NCI-H510A (cell line): ENCODE measurements at places on chromosomes 7 and 10.

- no peak for DNase-seq
Observed at GRCh38 chr10:121921238-121921931, 6.4 kb downstream of the ATE1 start.

DNA sequence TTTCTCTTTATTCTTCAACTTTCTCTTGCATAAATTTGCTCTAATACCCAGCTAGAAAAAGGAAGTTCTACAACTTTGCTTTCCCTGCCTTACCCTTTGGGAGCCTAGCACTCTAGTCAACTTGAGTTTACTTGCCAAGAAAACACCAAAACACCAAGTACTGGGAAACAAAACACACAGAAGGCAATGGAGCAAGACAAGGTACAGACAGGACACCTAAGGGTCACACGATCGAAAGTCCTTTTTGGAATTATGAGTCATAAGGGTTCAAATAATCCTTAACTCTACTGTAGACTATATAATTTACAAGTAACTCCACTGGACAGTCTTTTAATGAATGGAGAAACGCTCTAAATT is 42.6 kb upstream of the ANAPC16 start:
- DNase-seq = no peak

- no peak for DNase-seq
Observed at GRCh38 chr7:31408140-31408729, 67.7 kb upstream of the NEUROD6 start.

GRCh38 chr7:137000621-137001020 is 132.2 kb downstream of the CHRM2 start:
- DNase-seq = no peak

DNA sequence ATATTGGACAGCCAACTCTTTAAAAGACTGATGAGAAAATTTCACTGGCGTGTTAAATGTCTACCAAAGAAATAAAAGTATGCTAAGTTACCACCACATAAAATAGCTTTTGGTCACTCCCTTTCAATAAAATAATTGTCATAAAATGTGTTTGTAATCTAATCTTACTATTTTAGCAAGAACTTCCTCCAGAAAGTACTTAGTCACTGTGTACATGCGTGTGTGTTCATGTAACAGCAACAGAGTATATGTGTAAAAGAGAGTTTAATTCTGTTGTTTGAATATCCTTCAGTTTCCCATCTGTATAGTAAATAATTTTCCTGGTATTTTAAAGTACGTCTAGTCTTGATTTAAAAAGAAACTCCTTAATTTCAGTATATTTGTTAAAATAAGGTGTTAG is 35.0 kb upstream of the WASL start:
- no peak for DNase-seq

- DNase-seq = no peak
Observed at GRCh38 chr10:117339979-117340378, 35.3 kb downstream of the PDZD8 start.

DNA sequence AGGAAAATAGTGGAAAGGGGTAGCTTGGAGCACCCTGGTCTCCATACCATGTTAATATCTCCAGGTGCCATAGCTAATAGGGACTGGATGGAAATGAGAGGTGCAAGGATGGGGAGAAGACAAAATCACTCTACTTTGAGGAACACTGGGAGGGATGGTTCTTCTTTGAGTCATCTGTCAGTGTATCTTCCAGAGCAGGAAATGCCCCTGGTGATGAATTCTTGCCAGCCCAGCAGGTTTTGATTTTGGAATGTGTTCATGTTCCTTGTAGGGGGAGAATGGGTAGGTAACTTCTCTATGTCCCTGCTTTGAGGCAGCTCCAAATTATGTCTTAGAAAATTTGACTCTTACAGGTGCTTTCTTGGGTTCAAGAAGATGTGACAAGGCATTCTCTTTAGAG is 177.0 kb upstream of the GLI3 start:
- no peak for DNase-seq

GRCh38 chr10:30671026-30671616 is 41.6 kb upstream of the LYZL2 start:
- no peak for DNase-seq

- DNase-seq = no peak
Observed at GRCh38 chr7:147584771-147585193, 1005.8 kb upstream of the C7orf33 start.

DNA sequence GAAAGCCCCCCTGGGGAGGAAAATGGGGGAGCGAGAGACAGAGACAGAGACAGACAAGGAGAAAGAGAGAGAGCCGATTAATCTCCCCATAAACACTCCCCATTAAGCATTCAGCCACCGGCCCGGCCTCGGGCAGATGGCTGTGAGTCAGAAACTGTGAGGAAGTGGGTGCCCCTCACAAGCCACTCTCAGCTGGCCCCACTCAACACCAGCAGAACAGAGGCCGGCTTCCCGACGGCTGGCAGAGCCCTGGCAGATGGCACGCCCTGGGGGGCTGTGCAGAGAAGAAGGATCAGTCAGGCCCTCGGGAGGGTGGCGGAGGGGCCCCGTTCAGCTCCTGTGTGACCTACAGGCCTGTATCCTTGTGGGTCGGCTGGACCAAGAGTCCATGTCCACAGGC is 41.2 kb downstream of the CAMK2B start:
- no peak for DNase-seq

DNA sequence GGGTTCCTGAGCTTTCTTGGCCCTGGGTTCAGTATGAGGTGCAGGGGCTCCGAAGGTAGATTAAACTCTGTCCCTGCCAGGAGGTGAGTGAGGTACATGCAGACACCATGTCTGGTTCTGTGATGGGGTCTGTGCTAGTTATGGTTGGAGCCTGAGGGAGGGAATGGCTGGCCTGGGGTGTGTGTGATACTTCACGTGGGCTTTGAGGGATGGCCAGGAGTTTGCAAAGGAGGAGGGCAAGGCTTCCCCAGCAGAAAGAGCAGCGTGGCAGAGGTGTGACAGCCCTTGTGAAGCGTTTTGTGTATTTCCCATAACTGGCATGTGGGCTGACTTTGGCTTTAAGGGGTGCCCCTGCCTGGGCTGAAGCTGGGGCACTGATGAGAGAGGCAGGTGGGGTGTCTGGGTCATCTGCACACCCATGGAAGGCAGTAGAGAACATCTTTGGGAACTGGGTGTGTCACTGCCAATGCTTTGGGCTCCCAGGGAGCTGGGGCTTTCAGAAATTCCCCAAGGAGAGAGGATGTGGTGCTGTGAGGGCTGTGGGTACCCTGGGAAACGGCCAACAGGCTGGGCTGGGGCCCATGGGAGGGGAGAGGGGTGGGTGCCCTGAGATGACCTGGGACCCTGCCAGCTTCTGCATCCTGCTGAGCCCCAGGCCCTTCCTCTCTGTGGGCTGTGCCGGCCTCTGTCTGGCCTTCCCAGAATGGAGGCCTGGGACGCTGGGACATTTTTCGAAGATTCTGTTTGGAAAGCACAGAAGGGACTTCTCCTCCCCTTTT is 4.6 kb downstream of the PALD1 start:
- no peak for DNase-seq

DNA sequence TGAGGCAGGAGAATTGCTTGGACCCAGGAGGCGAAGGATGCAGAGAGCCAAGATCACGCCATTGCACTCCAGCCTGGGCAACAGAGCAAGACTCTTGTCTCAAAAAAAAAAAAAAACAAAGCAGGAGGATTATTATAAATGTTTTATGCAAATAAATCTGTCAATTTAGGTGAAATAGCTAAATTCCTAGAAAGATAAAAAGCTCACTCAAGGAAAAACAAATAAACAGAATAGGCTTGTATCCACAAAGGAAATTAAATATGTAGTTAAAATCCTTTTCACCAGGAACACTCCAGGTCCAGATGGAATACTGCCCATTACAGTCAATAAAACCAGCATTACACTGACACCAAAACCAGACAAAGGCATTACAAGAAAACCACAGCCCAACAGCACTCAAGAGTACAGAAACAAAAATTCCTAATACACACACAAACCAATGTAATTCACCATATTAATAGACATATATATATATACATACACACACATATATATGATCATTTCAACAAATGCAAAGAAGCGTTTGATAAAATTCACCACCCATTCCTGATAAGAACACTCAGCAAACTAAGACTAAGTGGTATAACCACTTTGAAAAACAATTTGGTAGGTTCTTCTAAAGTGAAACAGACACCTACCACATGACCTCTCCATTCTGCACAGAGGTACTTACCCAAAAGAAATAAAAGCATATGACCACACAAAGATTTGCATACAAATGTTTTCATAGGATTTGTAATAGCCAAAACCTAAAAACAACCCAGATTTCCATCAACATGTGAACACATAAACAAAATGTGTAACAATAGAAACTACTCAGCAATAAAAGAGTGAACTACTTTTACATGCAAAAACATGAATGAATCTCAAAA is 38.8 kb downstream of the ABI1 start:
- no peak for DNase-seq

- no peak for DNase-seq
Observed at GRCh38 chr7:40965774-40966173, 737.1 kb downstream of the INHBA start.

GRCh38 chr7:12137283-12137682 is 73.8 kb upstream of the TMEM106B start:
- no peak for DNase-seq

DNA sequence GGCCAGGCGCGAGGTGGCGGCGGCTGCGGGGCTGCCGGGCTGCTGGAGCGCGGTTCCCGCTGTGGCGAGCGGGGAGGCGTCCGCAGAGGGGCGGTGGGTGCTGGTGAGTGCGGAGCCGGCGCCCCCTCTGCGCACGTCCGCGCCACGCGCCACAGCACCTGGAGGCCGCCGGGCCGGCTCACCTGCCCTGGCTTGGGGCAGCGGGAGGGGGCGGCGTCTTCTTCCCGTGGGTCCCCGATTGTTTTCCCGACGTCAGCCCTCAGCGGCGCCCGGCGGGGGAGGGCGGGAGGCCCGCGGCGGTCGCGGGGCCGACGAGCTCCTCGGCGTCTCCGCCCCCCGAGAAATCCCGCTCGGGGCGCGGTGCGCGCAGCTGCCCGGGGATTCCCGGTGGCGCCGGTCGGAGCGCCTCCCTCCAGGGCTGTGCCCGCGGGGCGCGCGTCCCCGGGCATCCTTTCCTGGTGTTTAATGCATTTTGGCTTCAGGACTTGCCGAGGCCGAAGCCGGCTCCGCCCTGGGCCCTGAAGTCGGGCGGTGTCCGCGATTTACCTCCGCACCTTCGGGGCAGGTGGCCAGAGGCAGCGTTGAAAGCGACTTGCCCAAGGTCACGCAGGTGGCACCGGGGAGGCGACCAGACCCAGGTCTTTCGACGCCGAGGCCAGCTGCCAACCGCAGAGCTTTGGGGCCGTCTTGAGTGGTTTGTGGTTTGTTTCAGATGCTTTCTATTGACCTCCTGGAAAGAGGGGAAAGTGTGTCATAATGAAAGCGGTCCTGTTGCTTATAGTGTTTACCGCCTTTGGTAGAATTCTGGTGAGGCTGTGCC is 561 bp downstream of the PLEKHA1 start:
- peak; percentile 57 for DNase-seq

GRCh38 chr10:132359305-132360040 is 27.5 kb downstream of the LRRC27 start:
- no peak for DNase-seq

DNA sequence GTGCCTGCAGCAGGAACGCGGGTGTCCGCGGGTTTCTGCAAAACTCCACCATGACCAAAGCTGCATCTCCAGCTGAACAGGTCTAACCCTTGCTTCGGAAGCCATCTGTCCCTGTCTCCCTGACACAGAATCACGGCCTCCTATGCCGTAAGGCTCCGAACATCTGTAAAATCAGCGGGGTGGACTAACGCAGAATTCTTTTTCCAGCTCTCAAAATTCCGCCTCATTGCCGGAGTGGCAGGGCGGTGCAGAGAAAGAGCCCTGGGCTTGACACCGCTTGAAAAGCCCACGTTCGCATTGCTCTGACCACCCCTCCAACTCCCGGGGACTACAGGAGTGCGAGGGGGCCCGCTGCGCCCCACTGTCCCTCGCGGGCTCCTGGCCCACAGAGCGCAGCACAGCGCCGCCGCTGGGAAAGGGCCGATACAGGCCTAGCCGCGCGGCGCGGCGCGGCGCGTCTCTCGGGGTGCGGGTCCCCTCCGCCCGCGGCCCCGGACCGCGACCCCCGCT is 409 bp downstream of the DNMBP start:
- no peak for DNase-seq

GRCh38 chr10:25294032-25294926 is 119.5 kb downstream of the GPR158 start:
- DNase-seq = no peak

DNA sequence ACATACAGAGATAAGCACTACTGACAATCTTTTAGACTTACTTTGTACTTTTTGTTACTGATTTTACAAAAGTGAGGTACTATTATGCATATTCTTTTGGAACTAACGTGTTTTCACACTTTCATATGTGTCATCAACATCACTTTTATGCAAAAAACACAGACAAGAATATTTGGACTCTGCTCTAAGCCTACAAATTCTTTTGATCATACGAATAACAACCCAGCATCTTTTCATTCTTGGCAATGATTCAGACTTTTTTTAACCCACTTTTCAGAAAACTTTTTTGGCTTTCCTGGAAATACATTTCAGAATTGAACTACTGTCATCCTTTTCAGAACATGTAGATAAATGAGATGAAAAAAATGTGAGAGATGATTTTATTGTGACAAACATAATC is 30.2 kb downstream of the USP6NL start:
- DNase-seq = no peak

- no peak for DNase-seq
Observed at GRCh38 chr7:79292834-79293233, 160.6 kb downstream of the MAGI2 start.

DNA sequence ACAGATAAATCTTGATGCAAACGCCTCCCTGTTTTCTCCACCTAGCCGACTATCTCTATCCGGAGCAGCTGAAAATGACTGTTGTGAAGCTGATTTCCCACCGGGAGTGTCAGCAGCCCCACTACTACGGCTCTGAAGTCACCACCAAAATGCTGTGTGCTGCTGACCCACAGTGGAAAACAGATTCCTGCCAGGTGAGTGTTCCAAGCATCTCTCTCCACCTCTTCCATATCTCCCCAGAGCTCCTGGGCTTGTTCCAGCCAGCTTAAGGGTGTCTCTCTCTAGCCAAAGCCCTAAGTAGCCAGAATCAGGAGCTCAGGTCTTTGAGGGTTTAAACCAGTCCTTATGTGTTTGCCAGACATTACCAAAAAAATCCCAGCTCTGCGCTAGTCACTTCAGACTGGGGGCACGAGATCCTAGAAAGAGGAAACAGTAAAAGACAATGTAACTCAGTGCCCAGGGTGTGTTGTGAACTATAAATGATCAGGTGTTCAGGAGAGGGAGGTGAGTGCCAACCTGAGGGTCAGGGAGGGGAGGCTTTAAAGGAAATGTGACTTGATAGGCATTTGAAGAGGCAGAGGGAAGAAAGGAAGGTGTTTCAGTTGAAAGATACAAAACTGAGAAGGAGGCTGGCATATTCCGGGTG is 4.4 kb downstream of the PLAU start:
- no peak for DNase-seq

- DNase-seq = no peak
Observed at GRCh38 chr10:54372179-54372578, 428.9 kb downstream of the PCDH15 start.

GRCh38 chr10:72924351-72924750 is 30.3 kb downstream of the PLA2G12B start:
- DNase-seq = no peak

- DNase-seq = no peak
Observed at GRCh38 chr7:139264220-139264619, 33.2 kb downstream of the UBN2 start.

GRCh38 chr10:48699011-48699627 is 14.4 kb downstream of the WDFY4 start:
- DNase-seq = no peak
